ENCODE measurements at places on chromosomes 1 and 21. TPM values are rescaled to one million over a fixed set of nuclear protein-coding genes. Genes with fewer than 3 reads are reported as not detected.

GRCh38 chr1:36894824-36895223, 139.5 kb downstream of the GRIK3 start:
- no peak for DNase-seq

DNA sequence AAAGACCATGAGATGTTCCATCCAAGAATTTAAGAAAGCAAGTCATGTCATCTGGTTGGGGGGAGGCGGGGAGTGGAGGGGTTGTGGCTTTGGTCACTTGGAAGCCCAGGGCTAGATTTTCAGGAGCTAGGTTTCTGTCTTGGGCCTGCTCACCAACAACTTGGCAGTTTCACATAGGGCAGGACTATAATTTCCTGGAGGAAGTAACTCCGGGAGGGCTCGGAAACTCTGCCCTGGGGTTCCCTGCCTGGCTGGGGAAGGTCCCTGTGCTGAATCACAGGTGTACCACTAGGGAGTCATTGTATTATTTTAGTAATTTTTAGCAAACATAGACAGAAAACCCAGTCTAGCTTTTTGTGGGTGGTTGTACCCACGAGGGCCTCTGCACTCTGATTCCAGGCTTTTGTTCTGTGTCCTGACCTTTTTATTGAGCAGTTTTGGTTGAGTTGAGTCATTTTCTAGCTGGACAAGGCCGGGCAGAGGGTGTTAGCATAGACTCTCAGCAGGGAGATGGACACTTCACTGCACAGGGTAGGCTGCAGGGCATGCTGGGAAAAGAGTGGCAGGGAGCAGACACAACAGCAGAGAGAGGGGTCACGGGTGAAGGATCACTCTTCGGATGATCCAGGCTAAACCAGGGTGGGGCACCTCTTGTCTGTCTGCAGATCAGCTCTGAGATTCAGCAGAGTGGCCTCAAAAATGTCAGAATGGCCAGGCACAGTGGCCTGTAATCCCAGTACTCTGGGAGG, 144.7 kb downstream of the GRIK3 start:
- no peak for DNase-seq

DNA sequence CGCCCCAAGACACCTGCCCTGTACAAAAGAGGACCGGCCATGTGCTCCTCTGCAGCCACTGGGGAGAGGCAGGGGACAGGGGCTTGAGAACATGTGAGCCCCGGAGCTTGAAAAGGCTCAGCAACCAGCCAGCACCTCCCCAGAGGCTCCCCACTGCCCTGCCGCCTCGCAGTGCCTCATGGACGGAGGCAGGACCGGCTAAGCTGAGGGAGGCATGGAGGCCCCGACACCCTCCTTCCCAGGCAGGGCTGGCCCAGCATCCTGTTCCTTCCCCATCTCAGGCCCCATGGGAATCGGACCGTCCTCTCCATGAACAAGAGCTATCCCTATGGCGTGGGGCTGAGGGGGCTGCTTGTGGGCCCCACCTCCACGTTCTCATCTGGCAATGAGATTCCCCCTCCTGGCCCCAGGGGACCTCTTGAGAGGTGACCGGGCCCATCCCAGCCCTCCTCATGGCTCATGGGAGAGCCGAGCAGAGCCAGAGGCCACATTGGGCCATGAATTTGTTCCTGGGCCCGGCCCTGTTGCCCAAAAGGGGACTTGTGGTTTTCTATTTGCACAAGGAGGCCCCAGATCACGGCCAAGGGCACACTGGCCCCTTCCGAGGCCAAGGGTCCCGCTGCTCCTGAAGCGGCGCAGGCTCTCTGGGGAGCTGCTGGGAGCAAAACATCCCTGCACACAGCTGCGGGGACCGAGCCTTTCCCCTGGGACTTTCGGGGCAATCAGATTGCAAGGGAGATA, 65.2 kb upstream of the ARHGEF16 start:
- no peak for DNase-seq

Gene NPHS2
- total RNA-seq, result not detected

DNA sequence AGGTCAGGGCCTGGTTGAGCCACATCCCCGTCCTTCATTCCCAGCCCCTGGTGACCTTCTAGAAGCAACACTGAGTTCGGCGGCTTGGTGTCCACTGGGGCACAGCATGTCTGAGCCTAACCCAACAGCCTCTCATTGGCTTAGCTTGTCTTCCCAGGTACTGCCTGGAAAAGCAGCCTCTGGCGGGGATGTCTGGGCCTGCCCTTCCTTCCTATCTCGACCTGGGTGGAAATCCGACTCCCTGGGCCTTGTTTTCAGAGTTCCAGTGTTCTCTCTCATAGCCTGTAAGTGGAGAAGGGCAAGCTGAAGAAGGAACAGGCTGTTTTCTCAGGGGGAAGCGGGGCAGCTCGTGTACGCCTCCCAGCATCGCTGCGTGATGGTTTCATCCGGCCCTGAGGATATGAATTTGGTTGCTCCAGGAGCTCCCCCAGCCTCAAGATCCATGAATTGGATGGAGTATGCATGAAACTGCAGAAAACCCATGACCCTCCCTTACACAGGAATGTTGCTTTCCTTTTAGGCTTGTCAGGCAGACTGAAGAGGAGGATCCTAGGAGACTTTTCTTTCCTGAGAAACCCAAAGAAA, 116.5 kb upstream of the IRF2BP2 start:
- DNase-seq, result no peak

DNA sequence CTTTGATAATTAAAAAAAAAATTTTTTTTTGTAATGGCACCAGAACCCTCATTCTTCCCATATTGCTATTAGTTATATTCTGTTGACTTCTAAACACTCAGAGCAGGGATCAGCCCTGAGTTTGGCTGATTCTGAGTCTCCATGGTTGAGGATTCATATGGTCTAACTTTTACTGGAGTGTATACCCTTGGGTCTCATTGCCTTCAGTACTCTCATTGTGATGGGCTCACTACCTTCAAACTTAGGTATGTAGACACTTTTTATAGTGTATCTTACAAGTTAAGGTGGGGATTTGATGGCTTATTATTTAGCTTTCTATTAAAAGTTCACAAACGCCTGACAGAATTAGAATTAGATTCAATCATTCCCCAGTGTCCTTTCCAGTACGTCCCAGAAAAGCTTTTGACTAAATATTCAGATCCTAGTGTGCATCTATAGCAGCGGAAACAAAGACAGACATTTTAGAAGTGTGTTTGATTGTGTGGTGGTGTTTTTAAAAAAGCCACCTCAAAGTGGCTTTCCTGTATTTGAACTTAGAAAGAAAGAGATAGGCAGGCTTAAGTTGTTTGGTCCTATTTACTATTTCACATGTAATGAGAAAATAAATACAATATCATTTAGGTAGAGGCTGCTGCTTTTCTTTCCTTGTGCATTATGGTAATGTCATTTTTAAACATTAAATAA, 1.4 kb downstream of the MACF1 start:
- no peak for DNase-seq

GRCh38 chr1:236952246-236953003, 51.8 kb downstream of the MT1HL1 start:
- no peak for DNase-seq

DNA sequence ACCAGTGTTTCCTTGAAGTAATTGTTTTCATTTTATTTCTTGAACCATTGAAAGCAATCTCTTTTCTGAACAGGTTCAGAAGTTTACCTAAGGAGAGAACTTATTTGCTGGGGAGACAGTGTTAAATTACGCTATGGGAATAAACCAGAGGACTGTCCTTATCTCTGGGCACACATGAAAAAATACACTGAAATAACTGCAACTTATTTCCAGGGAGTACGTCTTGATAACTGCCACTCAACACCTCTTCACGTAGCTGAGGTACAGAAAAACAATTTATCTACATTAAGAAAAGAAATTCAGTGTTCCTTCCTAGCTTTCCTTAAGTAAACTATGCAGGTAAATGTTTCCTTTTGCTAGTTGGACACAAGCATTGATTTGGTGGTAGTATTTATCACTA, 27.4 kb downstream of the AGL start:
- DNase-seq, result no peak

Gene TMEM81
- 5.4 TPM for total RNA-seq

DNA sequence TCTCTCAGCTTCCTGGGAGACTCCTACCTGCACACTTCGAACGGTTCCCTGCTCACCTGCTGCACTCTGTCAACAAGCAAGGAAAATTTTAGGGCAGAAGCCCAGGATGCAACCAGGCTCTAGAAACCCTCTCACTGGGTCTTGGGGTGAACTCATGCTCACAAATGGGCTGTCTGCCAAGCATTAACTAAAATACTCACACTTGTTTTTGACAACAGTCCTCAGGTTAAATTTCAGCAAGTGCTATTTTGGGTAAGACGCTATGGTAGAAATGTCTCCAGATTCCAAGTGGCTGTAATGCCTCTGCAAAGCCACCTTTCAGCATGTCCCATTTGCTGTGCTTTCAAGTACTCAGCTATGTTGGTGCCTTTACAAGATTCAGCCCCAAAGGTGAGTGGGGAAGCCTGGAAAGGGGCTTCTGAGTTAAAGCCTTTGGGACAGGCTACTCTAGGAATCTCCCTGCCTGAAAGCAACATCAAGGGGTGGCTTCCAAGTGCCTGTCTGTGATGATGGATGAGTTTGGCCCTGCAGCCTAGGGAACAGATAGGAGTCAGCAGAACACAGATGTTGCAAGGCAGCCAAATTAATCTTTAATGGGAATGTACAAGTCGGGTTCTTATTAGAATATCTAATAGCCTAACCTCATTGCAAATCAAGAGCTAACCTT, 211.9 kb upstream of the SPAG17 start:
- DNase-seq, result no peak

Measured in neural crest cell (in vitro differentiated cells).